ENCODE measurements at places on chromosomes 6 and 20.

DNA sequence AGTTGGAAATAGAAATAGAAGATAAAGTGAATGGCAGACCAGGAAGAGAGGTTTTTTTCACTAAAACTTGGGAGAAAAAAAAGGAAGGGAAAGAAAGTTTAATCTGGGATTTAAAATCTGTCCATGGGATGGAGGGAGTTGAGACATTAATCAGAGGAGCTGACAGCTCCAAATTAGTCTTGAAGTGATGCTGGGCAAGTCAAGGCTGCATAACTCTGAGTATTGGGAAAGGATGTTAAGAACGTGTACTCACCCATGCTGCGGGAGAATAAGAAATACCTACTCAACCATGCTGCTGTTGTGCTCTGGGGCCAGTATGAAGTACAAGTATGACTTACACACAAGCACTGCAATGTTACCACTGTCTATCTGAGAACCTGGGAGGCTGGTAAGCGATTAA, 47.5 kb downstream of the SNRNP48 start:
- DNase-seq: no peak

DNA sequence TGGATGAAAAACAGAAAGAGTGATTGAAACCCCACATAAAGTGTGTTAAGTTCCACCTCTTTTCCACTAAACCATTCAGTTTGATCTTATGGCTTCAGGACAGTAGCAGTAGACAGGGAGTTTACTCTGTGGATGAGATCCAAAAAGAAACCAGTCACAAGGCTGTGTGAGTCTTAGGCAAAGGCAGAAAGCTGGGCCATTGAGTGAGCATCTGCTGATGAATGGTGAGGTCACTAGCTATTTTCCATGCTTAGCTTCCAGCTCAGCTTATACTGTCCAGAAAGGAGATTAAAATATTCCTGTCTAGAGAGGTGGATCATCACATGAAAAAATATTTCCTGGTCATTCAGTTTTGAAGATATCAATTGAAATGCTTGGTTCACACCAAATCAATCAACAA, 1643.9 kb downstream of the HACE1 start:
- DNase-seq: no peak

- no peak for DNase-seq
Observed at GRCh38 chr6:16412982-16413381, 174.6 kb downstream of the GMPR start.

GRCh38 chr6:144027932-144028587, 20.0 kb upstream of the PLAGL1 start:
- DNase-seq: no peak

- DNase-seq: no peak
Observed at GRCh38 chr20:58614984-58615760, 35.9 kb upstream of the STX16 start.

GRCh38 chr6:101932704-101933103, 539.2 kb downstream of the GRIK2 start:
- no peak for DNase-seq

- no peak for DNase-seq
Observed at GRCh38 chr6:125868678-125869395, 78.1 kb downstream of the NCOA7 start.

DNA sequence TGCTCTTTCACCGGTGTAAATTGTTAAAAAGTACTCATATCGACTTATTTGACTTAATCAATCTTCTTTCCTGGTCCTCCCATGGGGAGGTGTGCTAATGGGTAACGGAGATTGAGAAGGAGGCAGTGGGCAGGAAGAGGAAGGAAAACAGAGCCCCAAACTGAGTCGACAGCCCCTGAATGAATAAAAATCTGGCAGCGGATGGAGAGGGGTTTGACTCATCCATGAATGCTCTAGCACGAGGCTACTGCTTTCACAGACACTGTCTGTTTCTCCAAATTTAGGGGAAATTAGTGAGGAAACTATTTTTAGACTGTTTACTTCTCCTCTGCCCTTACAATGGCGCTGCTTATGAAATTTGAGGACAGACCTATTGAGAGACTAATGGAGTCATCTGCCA, 142.2 kb upstream of the ATXN1 start:
- no peak for DNase-seq

DNA sequence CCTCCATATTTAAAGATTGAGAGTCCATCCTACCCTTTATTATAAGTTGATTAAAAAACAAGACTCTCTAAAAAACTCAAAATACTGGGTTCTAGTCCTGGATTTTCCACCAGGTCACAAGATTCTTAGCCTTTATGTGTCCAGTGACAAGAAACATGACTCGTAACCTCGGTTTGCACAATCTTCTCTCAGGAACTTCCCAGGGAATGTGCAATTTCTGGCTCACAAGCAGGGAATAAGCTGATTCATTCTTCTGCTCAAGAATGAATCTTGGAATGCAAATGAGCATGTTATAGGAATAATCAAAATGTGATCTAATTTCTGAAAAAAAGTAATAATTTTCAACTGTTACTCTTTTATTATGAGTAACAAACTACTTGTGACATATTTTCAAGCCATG, 45.1 kb downstream of the OGFRL1 start:
- DNase-seq: no peak

- no peak for DNase-seq
Observed at GRCh38 chr6:52558266-52559000, 18.4 kb downstream of the TRAM2 start.

Measured in D721Med (cell line).